Anterior cingulate cortex (tissue), 58 donors: ENCODE measurements at places on chromosomes 12 and 14.

GRCh38 chr12:52860102-52860823 is 11.5 kb upstream of the KRT78 start:
- DNase-seq: no peak

DNA sequence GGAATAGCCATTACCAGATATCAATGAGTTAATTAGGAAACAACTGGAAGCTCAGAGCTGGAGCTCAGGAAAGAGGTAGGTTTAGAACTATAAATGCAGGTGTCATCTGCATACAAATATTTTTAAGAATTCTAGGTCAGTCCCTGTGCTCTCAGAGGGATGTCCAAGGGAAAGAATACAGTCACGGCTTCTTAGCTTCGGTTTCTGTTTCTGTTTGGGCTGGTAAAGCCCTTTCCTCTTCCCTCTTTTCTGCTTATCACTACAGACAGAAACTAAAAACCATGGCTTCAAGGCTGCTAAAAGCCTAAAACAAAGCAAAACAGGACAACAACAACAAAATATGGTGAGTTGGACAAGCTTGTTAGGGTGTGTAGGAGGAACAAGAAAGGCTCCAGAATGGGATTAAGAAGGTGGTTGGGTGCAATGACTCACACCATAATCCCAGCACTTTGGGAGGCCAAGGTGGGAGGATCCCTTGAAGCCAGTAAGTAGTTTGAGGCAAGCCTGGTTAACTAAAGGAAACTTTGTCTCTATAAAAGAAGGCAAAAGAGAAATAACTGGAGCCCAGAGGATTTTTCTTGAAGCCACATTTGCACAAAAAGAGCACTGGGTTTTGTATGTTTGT is 113.0 kb downstream of the SEC23A start:
- no peak for DNase-seq

- no peak for DNase-seq
These were observed 50.1 kb downstream of the FERMT2 start for GRCh38 chr14:52900731-52901130.

- DNase-seq: no peak
These were observed 5.6 kb upstream of the MYL6B start for GRCh38 chr12:56146492-56147460.

DNA sequence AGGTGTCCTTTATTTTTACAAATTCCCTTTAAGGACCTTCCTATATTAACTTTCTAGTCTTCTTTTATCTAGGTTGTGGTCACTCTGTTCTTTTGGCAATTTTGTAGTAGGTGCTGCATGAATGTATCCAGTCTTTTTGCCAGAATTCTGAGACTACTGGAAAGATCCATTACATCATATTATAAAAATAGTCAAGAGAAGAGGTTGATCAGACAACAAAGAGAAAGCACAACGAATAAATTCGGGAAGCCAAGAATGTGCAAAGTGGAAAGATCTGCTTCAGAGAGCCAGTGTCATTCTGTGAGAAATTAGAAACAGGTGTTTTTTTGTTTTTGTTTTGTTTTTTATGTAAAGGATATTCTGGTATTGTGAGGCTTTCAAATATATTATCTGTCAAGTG is 15.8 kb upstream of the SLC16A7 start:
- DNase-seq: no peak

DNA sequence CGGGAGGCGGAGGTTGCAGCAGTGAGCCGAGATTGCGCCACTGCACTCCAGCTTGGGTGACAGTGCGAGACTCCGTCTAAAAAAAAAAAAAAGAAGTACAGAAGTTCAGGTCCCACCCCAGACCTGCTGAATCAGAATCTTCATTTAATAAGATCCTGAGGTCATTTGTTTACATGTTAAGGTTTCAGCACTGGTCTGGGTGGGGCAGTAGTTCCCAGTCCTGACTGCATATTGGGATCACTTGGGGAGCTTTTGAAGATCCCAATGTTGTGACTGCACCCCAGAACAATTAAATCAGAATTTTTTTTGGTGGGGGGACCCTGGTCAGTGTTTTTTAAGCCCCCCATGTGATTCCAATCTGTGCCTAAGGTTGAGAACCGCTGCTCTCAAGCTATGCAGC is 11.7 kb upstream of the COL2A1 start:
- no peak for DNase-seq

GRCh38 chr12:83065562-83065961 is 378.9 kb downstream of the TMTC2 start:
- no peak for DNase-seq

DNA sequence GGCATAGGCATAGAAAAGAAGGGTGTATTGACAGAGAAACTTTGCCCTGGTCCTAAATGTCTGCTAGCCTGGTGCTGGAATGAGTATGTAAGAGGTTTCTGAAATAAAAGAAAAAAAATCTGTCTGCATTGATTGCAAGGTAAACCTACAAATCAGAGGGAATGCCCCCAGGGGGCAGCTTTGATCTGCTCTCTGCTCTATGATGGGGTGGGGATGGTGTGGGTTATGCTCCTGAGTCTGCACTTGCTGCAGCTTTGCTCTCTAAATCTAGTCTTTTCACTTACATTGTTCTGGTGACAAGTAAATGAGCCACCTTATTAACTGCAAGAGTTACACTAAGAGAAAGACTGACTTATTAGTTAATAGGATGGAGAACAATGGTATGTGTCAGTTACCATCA is 468.4 kb upstream of the STXBP6 start:
- no peak for DNase-seq

DNA sequence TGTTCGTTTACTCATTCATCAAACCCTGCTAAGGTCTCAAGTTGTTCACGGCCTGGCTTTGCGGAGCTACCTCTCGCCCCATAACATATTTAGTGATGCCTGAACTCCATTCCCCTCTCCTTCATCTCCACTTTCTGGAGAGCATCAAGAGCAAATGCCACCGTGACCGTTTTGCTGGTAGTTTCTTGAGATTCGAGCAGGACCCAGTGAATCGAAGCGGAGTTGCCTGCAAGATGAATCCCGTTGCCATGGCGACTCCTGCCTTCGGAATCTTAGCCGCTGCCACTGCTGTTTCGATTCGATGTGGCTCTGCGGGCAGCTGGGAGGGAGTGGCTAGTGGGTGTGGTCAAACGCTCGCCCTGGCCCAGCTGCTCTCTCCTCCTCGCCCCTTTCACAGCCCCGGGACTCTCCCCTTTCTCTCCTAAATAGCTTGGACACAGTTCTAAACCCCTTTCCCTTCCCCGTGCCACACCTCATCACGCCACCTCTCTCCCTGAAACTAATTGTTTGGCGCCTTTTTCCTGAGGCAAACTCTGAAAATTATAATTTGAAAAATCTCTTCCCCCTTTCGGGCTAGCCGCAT is 1.4 kb downstream of the DAAM1 start:
- peak; percentile 55 for DNase-seq

DNA sequence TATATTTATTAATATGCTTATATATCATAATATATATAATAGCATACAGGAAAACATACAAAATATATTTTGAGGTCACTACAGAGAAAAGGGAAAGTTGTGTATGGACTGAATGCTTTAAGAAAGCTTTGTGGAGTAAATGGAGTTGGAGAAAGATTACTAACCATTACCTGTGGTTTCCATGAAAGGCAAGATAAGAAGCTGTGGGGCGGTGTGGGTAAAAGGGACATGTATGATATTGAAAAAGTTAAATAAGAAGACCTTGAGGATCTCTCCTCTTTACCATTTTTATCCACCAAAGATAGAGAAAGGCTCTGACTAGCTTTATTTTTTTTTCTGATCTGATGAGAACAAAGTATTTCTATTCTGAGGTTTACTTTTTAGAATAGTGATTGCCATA is 404.4 kb downstream of the TRHDE start:
- no peak for DNase-seq

DNA sequence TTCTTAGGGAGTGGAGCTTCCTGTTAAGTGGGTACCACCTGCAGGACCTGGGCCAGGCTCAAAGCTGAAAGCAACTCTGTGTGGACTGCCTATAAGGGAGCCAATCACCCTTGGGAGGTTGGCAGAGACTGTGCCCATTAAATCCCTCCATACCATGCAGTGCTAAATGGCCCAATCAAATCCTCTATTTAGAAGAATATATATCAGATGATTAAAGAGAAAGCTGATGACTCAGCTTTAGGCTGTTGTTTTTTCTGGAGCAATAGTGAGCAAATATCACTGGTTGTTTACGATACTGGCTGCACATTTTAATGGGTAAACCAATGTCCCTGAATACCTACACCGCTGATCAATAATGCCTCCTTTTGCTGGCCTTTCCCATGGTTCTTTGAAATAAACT is 101.3 kb downstream of the TMX1 start:
- no peak for DNase-seq

DNA sequence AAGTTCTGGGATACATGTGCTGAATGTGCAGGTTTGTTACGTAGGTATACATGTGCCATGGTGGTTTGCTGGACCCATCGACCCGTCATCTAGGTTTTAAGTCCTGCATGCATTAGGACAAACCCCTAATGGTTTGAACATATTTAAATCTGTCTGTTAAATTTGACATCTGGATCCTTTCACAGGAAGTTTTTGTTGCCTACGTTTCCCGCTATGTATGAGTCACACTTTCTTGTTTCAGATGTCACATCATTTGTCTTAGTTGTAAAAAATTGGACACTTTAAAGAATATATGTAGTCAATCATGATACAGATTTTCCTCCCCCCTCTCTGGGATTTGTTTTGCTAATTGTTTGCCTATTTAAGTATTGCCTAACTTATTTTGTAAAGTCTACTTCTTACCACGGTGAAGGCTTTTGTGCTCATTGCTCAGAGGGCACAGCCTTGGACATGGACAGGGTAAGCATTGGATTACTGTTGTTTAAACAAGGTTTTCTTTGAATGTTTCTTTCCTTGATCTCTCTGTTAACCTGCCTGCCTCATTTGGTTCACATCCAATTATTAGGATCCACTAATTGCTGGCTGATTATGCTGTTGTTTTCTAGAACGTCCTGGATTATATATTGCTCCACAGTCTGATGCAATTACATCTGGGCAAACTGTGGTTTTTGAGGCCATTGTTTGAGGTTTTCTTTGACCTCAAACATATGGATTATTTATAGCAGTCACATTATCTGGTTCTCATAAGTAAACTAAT is 1441.4 kb downstream of the AACS start:
- no peak for DNase-seq

GRCh38 chr12:3236345-3237187 is 159.4 kb downstream of the TSPAN9 start:
- DNase-seq: peak; percentile 9

DNA sequence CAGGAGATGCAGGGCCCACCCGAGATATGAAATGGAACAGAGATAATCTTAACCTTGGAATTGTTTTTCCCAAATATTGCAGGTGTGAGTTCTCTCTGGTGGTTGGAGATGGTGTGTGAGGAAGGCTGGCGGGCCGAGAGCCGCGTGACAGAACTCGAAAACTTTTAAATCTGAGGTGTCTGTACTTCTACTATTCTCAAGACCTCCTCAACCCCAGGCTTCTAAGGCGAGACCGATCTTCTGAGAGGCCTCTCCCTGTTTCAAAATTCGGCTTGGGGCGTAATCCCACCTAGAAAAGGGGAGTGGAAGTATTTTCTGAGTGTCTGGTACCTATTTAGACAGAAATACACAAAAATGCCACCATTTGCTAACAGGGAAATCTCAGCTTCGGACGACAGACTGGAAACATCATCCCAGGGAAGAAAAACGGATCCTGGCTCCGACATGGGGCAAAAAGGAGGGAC is 611 bp downstream of the SARNP start:
- no peak for DNase-seq

DNA sequence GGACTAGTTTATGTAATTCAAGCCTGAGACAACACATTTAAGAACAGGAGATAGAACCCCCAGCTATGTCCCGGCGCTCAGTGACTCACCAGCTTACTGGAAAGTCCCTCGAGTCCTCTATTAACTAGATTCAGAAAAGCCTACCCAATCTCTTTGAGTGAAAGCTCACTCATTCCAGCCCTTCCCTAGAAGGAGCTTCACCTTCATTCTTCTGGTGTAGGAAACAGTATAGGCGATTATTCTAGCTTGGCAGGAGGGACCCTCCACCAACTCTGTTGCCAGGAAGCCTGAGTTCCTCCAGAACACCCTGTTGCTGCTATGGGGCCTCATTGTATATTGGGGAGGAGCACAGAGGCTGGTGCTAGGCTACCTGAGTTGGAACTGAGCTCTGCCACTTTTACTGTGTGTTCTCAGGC is 57.2 kb upstream of the AEBP2 start:
- DNase-seq: no peak

- no peak for DNase-seq
These were observed 31.1 kb upstream of the BEGAIN start for GRCh38 chr14:100618318-100618693.

- no peak for DNase-seq
These were observed 400 bp downstream of the LRP1 start for GRCh38 chr12:57128519-57129247.

GRCh38 chr12:124126950-124127655 is 154.1 kb downstream of the ZNF664 start:
- no peak for DNase-seq

- no peak for DNase-seq
These were observed 54.1 kb upstream of the GPR68 start for GRCh38 chr14:91298576-91298975.

GRCh38 chr12:70444903-70445302 is 78.8 kb downstream of the KCNMB4 start:
- DNase-seq: no peak

- DNase-seq: no peak
These were observed 250.0 kb downstream of the GLT1D1 start for GRCh38 chr12:129103231-129103630.

GRCh38 chr14:69818758-69819191 is 21.7 kb upstream of the SLC10A1 start:
- peak; percentile 15 for DNase-seq

DNA sequence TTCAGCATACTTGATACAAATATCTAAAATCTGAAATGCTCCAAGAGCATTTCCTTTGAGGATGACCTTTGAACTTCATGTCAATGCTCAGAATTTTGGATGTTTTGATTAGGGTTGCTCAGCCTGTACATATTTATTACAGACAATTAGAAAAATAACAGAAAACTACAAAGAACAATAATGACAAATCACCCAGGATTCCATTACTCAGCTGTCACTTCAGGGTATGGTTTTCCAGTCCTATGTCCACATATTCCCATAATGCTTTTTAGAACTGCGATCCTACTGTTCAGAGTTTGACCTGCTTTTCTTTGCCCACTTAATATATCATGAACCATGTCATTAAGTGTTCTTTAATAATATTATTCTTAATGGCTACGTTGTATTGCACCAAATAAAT is 11.4 kb downstream of the DLGAP5 start:
- no peak for DNase-seq

- no peak for DNase-seq
These were observed 46.6 kb upstream of the LTBP2 start for GRCh38 chr14:74658535-74659131.

- no peak for DNase-seq
These were observed 54.6 kb upstream of the CLEC14A start for GRCh38 chr14:38310420-38310995.

DNA sequence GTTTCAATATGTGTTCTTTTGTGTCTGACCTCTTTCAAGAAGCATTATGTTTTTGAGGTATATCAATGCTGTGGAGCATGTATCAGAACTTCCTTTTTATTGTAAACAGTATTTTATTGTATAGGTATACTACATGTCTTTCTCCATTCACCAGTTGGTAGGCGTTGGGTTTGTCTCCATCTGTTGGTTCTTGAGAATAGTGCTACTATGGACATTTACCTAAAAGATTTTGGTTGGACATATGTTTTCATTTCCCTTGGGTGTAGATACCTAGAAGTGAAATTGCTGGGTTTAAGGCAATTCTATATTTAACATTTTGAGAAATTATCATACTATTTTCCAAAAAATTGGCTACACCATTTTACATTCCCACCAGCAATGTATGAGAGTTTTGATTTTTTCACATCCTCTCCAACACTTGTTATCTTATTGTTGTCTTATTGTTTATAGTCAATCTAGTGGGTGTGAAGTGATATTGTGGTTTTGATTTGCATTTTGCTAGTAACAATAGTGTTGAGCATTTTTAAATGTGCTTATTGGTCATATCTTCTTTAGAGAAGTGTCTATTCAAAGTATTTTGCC is 409.2 kb downstream of the IPO8 start:
- no peak for DNase-seq
